Activated T-cell treated with anti-CD3 and anti-CD28 coated beads for 48 hours (primary cell): ENCODE measurements at places on chromosomes 5 and 9.

DNA sequence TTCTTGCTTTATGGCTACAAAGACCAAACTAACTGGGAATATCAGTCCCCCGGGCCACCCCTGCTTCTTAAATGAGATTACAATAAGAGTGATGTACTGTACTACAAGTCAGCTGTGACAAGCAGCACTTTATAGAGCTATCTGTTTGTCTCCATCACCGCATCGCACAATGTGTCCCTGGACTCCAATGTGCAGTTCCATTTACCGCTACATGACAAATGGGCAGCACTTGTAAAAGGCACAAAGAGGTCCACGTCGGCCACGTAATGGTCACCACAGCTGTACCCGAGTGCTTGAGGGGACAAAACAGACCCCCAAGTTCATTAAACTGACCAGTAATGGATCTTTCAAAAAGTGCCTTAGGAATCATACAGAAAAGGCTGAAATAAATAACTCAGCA lies 54.1 kb downstream of the PSMB7 start:
- no peak for DNase-seq

GRCh38 chr5:44900273-44900954 lies 91.7 kb downstream of the MRPS30 start:
- DNase-seq, result no peak

DNA sequence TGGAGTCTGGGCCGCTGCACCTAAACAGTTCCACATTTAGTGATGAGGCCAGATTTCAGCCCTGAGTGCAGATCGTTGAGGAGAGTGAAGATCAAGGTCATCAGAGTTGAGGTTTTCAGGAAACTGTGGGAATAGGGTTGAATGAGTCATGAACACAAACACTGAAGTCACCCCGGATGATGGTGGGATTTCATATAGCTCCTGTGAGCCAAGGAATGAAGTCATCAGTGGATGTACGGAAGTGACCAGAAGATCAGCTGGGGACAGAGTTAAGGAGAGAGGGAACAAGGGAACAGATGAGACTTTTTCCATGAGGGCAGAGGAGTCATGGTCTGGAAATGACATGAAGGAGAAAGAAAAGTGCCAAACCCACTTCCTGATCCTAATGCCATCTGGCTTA lies 36.5 kb downstream of the PALM2AKAP2 start:
- DNase-seq, result no peak

- DNase-seq, result no peak
These were observed 1.2 kb upstream of the GABRA1 start for GRCh38 chr5:161846746-161847145.

DNA sequence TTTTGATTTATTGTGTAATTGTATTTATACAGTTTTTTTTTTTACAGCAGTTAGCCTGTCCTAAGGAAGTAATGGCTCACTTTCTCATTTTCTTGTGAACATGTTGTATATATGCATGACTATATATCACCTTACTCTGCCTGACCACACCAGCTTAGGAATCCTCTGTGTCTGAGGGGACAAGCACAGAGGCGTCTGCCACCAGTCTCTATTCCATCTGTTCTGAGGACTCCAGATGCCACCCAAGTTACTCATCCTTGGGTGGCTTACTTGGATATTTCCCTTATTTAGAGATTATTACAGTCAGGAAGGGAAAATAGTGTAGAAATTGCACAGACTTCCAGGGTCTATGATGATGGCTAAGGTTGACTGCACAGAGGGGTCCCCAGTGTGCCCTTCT lies 256.3 kb upstream of the C9orf72 start:
- no peak for DNase-seq
